CD4-positive, alpha-beta T cell treated with Interleukin-4 for 1 hour (primary cell): ENCODE measurements at places on chromosomes 13 and 19.

DNA sequence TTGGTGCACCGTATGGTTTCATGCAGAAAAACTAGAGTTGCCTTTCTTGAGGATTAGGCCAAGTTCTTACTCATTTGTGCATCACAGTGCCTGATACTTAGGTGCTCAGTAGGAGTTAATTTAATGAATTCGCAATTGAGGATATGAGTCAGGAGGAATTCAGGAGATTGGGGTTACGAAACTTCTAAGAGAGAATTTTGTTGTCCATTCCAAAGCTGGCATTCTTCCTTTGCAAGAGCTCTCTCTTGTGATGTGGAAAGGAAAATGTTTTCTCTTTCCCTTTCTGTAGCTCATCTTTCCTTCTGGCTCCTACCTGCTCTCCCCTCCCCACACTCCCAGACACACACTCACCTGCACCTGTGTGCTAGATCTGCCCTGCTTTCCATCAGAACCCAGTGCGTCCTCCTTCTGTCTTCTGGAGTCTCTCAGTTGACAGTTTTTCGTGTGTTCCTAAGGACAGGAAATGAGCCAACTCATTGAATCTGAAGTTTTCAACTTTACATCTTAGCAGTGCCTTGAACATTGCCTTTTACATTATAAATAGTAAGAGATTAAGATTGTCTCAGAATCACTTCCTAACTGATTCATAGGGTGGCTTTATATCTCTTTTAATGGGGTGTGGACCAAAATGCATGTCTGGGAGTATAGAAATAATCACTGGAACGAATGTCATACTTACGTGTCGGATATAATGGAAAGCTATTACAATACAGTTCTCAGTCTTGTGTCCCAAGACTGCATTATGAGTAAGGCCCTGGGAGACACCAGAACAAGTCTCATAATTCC, 19.7 kb upstream of the ERCC5 start:
- no peak for DNase-seq

GRCh38 chr13:105048677-105049076, 1486.8 kb downstream of the EFNB2 start:
- DNase-seq, result no peak

DNA sequence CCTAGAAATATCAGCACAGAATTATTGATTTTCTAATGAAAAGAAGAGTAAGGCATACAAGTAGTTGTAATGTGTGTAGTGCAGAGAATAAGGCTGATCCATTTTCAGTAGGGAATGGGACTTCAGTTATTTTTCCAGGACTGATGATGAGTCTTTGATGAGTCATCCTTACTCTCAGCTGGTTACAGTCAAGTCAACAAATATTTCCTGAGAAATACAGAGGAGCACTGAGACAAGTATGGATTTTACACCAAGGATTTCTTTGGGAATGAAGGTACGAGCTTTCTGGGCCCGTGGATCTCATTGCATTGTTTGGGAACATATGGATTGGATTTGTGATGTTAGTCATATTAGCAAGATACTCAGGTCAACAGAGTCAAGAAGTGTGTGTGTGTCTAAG, 502.7 kb downstream of the FGF9 start:
- no peak for DNase-seq

DNA sequence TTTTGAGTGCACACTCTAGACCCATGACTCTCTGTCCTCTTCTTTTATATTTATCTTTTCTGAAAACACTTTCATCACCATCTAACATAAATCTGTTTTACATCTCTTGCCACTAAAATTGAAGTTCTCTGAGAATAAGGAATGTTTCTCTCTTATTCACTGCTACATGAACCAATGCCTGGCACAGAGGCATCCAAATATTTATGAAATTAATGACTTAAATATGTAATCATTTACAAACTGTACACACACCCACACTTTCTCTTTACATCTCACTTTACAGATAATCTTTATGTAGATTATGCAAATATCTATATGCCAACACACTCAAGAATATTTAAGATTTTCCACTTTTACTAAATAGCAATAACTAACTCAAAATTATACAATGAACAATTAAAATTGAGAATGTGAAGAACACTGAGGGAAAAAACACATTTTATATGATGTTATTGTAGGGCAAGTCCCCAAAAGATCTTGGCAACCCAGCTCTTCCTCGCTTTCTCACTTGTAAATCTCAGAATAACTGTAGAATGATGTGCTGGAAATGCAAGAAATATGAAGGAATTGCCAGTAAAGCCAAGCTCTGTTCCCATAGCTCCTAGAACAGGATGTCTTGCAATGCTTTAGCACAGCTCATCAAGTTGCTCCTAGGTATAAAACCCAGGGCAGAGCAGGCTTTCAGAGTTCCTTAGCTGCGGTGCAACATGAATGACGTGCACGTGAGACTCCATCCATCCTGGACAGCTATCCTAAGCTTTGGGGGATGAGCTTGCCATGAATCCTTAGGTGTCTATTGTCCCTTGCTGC, 50.7 kb downstream of the UGGT2 start:
- DNase-seq, result no peak

DNA sequence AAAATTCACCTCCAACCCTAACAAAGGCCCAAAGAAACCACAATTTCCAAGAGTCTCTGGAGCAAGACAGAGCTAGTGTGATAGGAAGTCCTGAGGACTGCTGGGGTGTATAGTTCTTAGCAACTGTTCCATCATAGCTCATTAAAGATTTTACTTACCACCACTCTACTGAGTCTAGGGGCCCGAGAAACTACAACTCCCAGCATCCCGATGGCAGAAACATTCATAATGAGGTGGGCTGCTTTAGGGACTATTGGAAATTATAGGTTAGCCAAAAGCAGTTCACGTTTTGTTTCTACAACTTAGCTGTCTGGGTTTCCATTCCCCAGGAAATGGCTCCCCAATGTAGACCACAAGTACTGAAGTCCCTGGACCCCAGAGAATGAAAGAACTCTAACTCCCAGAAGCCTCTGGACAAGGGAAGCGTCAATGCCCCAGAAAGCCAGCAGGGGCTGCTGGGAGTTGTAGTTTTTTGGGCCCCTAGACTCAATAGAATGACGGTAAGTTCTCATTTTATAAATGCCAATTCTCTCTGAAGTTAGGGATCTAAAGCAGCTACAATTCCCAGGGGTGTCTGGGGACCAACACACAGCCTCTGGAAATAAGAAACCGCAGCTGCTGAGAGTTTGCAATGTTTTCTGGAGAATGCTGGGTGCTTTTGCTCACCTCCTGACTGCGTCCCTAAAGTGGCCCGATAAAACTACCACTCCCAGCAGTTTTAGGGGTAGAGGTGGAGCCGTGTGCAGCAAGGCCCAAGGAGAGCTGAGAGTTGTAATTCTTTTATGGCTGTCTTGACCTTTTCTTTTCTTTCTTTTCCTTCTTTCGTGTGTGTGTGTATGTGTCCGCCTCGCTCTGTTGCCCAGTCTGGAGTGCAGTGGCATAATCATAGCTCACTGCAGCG, 11.1 kb downstream of the FTL start:
- DNase-seq, result peak; percentile 47

DNA sequence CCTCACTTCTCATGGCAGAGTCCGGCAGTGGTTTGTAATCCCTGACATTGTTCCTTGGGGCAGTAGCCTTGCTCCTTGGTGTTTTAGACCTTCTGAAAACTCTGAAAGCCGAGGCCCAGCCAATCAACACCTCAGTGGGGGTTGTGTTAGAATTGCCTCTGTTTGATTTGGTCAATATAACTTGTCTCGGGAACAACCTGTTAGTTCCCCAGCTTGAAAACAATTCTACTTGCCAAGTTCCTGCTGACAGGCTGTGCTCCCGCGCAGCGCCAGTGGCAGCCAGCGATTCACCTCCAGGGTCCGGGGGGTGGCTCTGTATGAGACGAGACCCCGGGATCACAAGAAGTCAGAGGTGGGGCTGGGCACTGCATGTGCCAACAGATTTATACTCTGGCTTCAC, 81.4 kb upstream of the MEDAG start:
- DNase-seq, result no peak

- DNase-seq, result no peak
These were observed 2.6 kb upstream of the GSX1 start for GRCh38 chr13:27789495-27790303.

- no peak for DNase-seq
These were observed 14.7 kb downstream of the NHLRC3 start for GRCh38 chr13:39052944-39053343.

DNA sequence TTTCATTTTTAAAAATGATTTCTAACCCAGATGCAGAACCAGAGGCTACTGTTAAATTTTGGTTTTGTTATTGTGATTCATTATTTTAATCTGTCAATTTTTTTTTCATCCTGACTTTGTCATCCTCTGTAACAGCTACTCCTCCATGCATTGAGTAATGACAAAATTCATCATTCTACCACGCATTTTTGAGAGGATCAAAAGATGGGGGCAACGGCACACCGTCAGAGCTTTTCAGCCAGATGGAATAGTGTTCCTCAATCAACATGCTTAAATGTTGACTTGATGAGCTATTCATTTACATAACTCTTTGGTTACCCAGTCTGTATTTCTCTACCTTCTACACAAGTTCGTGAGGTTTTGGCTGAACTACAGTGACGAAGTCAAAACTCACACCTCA, 486.3 kb downstream of the EFNB2 start:
- DNase-seq, result no peak
